ENCODE measurements at places on chromosomes 16 and 17.
A peak's percentile ranks its signal among the peaks of the same experiment; 100 is the strongest.

GRCh38 chr17:66422186-66422585, 119.8 kb downstream of the PRKCA start:
- peak; percentile 85 for DNase-seq

DNA sequence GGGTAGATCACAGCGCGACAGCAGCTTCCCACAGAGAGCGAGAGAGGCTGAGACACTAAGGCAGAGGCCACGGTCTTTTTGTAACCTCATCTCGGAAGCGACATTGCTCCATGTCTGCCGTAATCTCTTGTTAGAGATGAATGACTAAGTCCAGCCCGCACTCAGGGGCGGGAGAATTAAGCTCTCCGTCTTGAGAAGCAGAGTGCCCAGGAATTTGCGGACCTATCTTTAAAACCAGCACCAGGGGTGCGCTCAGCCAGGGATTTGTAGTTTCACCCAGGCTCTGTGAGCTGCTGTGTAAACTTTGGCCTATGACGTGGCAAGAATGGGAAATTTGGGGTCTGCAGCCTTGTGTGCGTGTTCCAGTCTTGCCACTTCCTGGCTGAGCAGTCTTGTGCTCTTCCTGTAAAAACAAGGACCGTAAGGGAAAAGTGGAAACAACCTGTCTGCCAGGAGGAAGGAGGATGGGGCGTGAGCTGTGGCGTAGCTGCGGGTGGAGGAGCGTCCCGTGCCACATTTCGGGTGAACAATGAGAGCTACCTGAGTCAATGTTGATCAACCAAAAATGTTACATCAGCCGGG, 16.0 kb upstream of the JPH3 start:
- no peak for DNase-seq

DNA sequence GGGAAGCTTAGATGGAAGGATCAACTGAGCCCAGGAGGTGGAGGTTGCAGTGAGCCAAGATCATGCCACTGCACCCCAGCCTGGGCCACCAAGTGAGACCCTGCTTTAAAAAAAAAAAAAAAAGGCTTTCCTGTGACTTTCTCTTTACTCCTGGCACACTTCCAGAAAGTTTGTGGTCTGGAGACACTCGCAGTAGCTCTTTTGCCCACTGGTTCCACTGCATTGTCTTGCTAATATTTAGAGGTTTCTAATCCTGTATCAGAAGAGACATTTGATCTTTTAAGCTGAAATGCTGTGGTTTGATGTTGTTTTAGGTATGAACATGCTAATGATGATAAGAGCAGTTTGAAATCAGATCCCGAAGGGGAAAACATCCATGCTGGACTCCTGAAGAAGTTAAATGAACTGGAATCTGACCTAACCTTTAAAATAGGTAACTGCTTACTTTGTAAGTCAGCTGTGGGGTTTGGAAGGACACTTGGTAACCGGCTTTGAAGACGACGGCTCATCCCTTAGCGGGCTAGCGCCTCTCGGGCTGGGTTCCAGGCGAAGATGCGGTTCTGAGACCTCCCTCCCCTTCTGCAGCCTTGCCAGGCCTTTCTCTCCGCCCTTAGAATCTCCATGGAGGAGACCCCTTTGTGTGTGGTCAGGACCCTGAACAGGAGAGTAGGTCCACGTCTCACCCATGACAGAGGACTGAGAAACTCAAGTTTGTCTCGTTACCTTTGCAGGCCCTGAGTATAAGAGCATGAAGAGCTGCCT, 23.1 kb downstream of the NTAN1 start:
- peak; percentile 62 for DNase-seq

DNA sequence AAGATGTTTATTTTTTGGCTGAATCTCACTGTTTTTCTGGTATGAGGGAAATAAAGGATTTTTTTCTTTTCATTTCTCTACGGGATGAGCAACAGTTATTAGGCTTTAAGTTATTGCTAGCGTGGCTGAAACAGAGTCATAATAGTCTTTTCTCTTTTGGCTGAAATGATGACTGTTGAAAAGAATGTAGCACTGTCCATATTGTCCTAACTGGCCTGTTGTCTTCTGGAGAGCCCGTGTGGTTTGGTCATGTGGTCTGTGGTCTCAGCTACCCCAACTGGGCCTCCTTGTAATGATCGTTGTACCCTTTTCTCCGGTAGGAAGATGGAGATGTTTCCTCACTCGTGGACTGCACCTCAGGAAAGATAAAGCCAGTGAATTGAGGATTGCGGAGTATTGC, 36.6 kb downstream of the EPN2 start:
- no peak for DNase-seq

GRCh38 chr17:20944014-20944865, 98.6 kb downstream of the USP22 start:
- peak; percentile 28 for DNase-seq

- no peak for DNase-seq
Observed at GRCh38 chr17:53134548-53134947, 688.2 kb upstream of the KIF2B start.

All from ACHN (cell line).